ENCODE measurements at places on chromosomes 2 and 18. TPM values are rescaled to one million over a fixed set of nuclear protein-coding genes. Genes with fewer than 3 reads are reported as not detected.

- ATAC-seq: no peak
Observed at GRCh38 chr2:207561386-207562080, 31.8 kb downstream of the CREB1 start.

- ATAC-seq: peak; percentile 2
Observed at GRCh38 chr2:230660294-230661060, 52.2 kb upstream of the CAB39 start.

DNA sequence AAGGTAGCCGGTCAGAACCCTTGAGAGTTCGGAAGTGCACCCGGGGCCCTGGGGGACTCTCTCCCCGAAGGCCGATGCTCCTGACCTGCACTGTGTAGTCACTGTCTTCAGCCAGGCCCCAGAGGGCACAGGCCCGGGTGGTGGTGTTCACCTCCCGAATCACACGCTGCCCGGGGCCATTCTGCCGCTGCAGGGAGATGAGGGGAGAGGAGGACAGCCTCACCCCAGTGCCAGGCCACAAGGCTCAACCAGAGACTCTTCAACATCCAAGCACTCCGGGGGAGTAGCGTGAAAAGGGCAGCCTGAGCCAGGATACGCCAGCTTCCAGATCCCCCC is 1.1 kb downstream of the FNDC4 start:
- no peak for ATAC-seq

GRCh38 chr2:168781191-168781817 is 21.1 kb upstream of the NOSTRIN start:
- no peak for ATAC-seq

GMPPA gene
- 31.7 TPM for total RNA-seq
